ENCODE measurements at places on chromosomes 1 and 21.
A peak's percentile ranks its signal among the peaks of the same experiment; 100 is the strongest.

GRCh38 chr1:206797534-206798383, 25.5 kb upstream of the IL10 start:
- DNase-seq = peak; percentile 25

DNA sequence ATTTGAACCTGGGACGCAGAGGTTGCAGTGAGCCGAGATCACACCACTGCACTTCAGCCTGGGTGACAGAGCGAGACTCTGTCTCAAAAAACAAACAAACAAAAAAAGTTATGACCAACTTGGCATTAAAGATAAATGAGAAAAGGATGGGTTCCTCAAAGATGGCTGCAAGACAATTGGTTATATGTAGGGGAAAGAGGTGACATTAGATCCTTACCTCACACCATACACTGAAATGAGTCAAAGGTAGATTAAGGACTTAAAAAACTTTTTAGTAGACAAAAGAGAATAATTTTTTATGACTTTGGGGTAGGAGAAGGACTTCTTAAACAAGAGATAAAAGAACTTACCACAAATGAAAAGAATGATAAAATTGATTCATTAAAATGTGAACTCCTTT, 74.5 kb downstream of the SYF2 start:
- DNase-seq = no peak

DNA sequence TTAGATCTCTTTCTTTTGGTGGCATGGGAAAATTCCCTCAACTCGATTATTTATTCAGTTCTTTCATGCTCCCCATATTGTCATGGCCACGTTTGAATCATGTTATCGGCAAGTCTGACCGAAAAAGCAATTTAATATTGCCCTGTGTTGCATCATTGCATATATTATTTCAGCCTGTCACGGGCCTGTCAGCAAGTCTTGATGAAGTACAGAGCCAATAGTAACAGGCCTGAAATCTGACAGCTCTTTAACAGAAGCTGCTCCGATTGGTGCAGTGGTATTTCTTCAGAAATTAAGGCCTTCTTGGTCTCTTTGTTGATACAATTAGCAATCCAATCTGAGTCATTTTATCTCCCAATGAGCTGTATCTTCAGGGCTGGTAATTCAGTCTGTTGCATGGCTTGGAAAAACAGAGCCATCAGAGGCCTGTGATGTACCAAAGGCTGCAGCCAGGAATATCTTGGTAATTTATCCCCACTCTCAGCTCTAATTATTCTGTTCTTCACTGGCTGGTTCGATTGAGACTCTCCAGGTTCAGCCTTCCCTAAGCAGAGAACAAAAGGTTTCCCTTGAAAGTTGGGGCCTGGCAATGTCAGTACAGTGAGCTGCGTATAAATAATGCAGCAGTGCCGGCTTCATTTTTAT, 149.5 kb downstream of the FGGY start:
- peak; percentile 65 for DNase-seq

- DNase-seq = peak; percentile 23
Observed at GRCh38 chr1:197725044-197725443, 50.2 kb downstream of the DENND1B start.

GRCh38 chr1:8023995-8024313, 2.2 kb downstream of the ERRFI1 start:
- no peak for DNase-seq

GRCh38 chr1:208533746-208534598, 289.8 kb upstream of the PLXNA2 start:
- DNase-seq = no peak

- DNase-seq = no peak
Observed at GRCh38 chr1:198671136-198671535, 32.3 kb downstream of the PTPRC start.

- DNase-seq = peak; percentile 64
Observed at GRCh38 chr1:30919025-30919881, 10.7 kb upstream of the SDC3 start.

- no peak for DNase-seq
Observed at GRCh38 chr1:6502000-6502891, 10.8 kb upstream of the PLEKHG5 start.

DNA sequence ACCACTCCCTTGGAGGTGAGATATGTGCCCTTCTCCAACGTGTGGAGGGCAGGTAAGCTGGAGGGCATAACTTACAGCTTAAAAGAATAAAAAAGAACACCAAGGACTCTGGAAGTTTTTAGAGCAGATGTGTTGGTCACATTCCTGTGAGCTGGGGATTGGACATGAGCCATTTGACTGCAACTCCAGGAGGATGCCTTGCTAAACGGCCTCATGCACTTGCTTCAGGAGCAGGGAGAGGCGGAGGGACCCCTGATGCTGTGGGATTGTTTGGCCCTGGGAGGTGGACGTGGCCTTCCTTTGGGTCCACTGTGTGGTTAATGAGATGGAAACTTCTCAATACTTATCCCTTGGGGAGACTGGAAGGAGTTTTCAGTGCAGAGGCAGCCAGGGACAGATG, 185.6 kb downstream of the RHOU start:
- DNase-seq = no peak

DNA sequence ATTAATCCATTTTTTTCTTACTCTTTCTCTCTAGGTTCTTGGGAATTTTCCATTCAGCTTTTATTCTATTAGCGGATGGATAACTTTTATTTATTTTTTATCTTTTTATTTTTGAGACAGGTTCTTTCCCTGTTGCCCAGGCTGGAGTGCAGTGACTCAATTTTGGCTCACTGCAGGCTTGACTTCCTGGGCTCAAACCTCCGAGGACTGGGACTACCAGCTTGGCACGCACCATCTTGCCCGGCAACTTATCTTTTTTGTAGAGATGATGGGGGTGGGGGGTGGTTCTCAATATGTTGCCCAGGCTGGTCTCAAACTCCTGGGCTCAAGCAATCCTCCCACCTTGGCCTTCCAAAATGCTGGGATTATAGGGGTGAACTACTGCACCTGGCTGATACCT, 36.1 kb upstream of the CHIT1 start:
- no peak for DNase-seq

DNA sequence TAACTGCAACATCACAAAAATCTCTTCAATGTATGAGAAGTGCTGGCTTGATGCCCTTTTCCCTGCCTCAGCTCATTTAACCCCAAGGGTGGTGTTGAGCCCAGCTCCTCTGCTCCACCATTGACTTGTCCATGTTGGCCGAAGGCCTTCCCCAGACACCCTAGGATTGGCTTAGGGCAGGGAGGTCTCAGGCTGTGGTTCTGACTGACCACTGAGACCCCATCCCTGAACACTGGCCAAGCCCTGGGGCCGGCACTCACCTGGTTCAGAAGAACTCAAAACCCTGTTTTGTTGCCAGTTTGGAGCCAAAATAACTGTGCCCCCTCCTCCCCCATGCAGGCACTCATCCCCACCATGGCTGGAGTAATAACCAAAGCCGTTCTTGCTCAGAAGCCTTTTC, 38.6 kb downstream of the NENF start:
- no peak for DNase-seq

- DNase-seq = no peak
Observed at GRCh38 chr21:17542371-17543011, 29.6 kb downstream of the CXADR start.

GRCh38 chr1:94936861-94937620, 10.1 kb upstream of the CNN3 start:
- DNase-seq = peak; percentile 23

- DNase-seq = no peak
Observed at GRCh38 chr1:19234224-19234623, 17.1 kb downstream of the EMC1 start.

GRCh38 chr1:35544976-35545375, 12.2 kb downstream of the KIAA0319L start:
- peak; percentile 56 for DNase-seq

- DNase-seq = no peak
Observed at GRCh38 chr1:84775535-84775920, 85.3 kb upstream of the SSX2IP start.
